H9 (cell line): ENCODE measurements at places on chromosomes 6 and 20. TPM values are rescaled to one million over a fixed set of nuclear protein-coding genes. Genes with fewer than 3 reads are reported as not detected.

DNA sequence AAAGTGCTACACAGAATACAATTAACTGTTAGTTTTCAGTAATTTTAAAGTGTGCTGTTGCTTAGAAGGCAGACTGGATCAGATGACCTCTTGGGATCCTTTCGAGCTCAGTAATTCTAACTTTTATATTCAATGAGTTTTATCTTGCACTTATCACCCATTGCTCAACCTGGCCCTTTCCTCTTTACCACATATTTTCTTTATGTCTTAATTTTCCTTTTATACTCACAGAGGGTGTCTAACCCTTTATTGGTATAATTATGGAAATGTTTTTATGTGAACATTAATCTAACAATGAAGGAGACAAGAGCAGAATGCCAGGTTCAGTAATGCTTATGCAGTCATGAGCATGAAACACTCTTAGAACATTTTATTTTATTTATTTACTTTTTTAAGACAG is 39.7 kb upstream of the CARMIL1 start:
- H3K4me1 ChIP-seq: no peaks in the 10 kb centered on the region
- no peaks in the 10 kb centered on the region for H3K36me3 ChIP-seq
- no peaks in the 10 kb centered on the region for H3K27me3 ChIP-seq
- H3K27ac ChIP-seq: no peak overlapping the region
- H3K4me3 ChIP-seq: no peak overlapping the region

GRCh38 chr6:30130887-30131862 is 4.8 kb upstream of the TRIM40 start:
- peak; percentile 75 for DNase-seq
- no peak overlapping the region for H3K27ac ChIP-seq
- no peaks in the 10 kb centered on the region for H3K36me3 ChIP-seq
- H3K4me3 ChIP-seq: no peak overlapping the region
- H3K4me1 ChIP-seq: no peaks in the 10 kb centered on the region
- peaks cover 21% of the 10 kb centered on the region; the same call in 1 of the 2 replicates for H3K27me3 ChIP-seq

DNA sequence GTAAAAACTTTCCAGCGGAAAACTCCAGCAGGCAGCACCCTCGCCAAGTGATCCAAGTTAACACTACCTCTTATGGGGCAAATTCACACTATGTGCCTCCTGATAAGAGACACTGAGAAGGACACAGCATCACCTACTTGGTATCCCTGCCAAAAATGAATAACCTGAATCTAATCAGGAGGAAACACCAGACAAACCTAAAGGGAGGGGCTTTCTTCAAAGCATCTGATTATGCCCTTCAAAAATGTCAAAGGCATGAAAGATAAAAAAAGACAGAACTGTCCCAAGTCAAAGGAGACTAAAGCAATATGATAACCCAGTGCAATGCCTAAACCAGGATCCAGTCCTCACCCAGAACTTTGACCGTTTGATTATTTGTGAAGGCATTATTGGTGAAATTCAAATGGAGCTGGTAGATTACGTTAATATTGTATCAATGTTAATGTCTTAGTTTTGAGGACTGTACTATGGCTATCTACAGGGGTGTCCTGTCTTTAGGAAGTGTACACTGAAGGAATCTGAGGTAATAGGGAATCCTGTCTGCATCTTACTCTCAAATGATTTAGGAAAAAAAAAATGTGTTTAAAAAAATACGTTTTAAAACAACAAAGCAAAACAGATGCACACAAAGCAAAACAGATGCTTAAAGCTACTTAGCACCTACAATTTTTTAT is 8.3 kb downstream of the TBC1D7 start:
- no peaks in the 10 kb centered on the region for H3K27me3 ChIP-seq
- H3K4me1 ChIP-seq: no peaks in the 10 kb centered on the region
- H3K36me3 ChIP-seq: peaks cover 35% of the 10 kb centered on the region; the same call in 2 of the 3 replicates
- no peak overlapping the region for H3K27ac ChIP-seq
- H3K4me3 ChIP-seq: no peak overlapping the region

GRCh38 chr20:63009988-63010769 is 3.4 kb upstream of the BHLHE23 start:
- H3K4me3 ChIP-seq: peak overlapping the region; percentile 16
- DNase-seq: no peak
- H3K27ac ChIP-seq: no peak overlapping the region

DNA sequence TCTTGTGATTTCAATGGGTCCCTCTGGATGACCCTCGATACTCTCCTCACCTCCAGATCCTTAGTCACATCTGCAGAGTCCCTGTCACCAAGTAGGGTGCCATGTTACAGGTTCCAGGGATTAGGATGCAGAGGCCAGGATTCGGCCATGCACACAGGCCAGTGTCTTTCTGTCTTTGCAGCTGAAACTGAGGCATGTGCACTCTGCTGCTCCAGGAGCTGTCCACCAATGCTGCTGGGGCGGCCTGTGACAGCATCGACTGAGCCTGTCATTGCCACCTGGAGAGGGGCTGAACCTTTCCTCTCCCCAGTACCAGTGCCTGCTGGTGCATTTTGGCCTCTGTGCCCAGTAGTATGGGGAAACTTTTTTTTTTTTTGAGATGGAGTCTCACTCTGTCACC is 4.4 kb upstream of the RBM38 start:
- DNase-seq: no peak
- H3K4me3 ChIP-seq: no peak overlapping the region
- H3K36me3 ChIP-seq: no peaks in the 10 kb centered on the region; the same call in 1 of the 2 replicates
- no peak overlapping the region for H3K27ac ChIP-seq

The SIGLEC1 gene
- not detected in 2 replicates for total RNA-seq

The SLC4A11 gene
- 25.5 and 29.4 TPM in 2 replicates for total RNA-seq

- H3K36me3 ChIP-seq: no peaks in the 10 kb centered on the region
- H3K4me1 ChIP-seq: peaks cover 10% of the 10 kb centered on the region; the same call in 1 of the 2 replicates
- peak; percentile 63 for DNase-seq
- H3K4me3 ChIP-seq: no peak overlapping the region
- 0 out of 2 replicates have a peak, but pooled peaks cover 2% of the 10 kb centered on the region for H3K27me3 ChIP-seq
Measured at GRCh38 chr20:37501940-37502339, 19.1 kb upstream of the NNAT start.

DNA sequence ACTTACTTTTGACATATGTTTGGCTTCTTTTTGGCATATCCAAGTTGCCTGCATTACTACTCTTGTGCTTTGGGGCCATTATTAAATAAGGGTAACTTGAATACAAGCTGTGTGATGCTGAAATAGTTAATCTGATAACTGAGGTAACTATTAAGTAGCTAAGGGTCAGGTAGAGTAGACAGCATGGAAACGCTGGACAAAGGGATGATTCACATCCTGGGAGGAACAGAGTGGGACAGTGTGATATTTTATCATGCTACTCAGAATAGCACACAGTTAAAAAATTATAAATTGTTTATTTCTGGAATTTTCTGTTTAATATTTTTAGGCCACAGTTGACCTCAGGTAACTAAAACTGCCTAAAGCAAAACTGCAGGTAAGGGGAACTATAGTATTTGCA is 483.9 kb downstream of the RFPL4B start:
- no peaks in the 10 kb centered on the region for H3K27me3 ChIP-seq
- no peak overlapping the region for H3K4me3 ChIP-seq
- H3K4me1 ChIP-seq: peaks cover 3% of the 10 kb centered on the region; the same call in 1 of the 2 replicates
- no peaks in the 10 kb centered on the region for H3K36me3 ChIP-seq
- H3K27ac ChIP-seq: no peak overlapping the region
- DNase-seq: no peak
